ENCODE measurements at places on chromosomes 7 and 10.
A peak's percentile ranks its signal among the peaks of the same experiment; 100 is the strongest.

GRCh38 chr7:84294847-84295455 is 100.4 kb upstream of the SEMA3A start:
- no peak for DNase-seq

GRCh38 chr10:110005719-110006118 is 2.1 kb upstream of the ADD3 start:
- no peak for DNase-seq

DNA sequence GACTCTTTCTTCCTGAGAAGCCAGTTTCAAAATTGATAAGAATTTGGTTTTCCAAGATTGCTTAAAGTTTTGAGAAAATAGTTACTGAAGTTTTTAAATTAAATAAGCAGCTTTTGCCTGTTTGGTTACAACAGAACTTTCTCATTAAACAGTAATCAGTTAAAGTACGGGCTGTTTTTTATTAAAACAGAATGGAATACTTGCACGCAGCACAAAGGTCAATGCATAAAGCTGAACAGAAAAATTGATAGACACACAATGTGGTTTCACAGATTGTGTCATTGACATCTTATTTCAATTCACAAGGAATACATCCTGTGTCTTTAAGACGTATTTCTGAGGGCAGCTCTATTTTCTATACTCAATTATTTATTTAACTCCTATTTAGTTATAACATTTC is 192.2 kb downstream of the PRKG1 start:
- no peak for DNase-seq

- DNase-seq, result no peak
Observed at GRCh38 chr10:26810435-26811026, 50.2 kb downstream of the ABI1 start.

- no peak for DNase-seq
Observed at GRCh38 chr7:131574741-131575140, 18.3 kb upstream of the PODXL start.

DNA sequence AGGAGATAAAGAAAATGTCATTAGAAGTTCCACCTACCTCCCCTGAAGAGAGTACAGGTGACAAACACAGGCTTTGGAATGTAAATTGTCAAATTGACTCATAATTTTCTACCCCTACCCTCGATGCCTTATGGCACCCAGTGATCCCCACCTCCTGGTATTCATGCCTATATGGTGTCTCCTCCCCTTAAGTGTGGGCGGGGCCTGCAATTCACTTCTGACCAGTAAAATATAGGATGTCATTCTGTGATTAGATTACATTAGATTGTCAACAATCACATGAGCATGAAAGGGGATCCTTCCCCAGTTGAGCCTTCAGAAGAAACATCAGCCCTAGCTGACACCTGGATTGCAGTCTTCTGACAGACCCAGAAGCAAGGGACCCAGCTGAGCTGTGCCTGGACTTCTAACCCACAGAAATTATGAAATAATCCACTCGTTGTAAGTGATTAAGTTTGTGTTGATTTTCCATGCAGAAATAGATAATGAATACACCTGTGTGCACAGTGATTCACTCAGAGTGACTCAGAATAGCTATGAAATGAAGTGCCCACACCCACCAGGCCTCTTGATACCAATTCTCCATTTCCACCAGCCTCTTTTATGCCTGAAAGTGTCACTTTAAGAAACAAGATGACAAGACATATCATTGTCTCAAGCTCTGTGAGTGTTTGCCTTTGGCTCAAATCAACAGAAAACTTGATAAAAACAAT is 8.5 kb upstream of the SLC39A12 start:
- DNase-seq, result no peak

GRCh38 chr7:146004805-146005204 is 111.8 kb upstream of the CNTNAP2 start:
- no peak for DNase-seq

DNA sequence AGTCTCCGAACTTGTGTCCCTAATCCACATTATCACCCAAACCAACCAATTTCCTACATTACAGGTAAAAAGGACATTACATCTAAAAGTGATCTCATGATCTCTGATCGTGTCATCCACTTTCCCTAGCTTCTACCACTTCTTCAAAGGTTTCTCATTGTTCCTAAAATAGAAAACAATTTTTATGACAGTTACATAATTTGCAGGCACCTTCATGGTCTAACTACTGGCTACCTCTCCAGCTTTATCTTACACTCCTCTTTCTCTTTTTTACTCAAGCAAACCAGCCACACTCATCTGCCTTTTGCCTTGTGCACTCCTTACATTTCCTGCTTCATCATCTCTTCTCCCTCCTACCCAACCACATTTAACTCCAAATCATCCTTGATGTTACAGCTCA is 886.7 kb upstream of the SORCS1 start:
- no peak for DNase-seq

GRCh38 chr10:12606461-12606860 is 257.1 kb downstream of the CAMK1D start:
- no peak for DNase-seq

- DNase-seq, result no peak
Observed at GRCh38 chr10:78550090-78550489, 516.4 kb downstream of the RPS24 start.

DNA sequence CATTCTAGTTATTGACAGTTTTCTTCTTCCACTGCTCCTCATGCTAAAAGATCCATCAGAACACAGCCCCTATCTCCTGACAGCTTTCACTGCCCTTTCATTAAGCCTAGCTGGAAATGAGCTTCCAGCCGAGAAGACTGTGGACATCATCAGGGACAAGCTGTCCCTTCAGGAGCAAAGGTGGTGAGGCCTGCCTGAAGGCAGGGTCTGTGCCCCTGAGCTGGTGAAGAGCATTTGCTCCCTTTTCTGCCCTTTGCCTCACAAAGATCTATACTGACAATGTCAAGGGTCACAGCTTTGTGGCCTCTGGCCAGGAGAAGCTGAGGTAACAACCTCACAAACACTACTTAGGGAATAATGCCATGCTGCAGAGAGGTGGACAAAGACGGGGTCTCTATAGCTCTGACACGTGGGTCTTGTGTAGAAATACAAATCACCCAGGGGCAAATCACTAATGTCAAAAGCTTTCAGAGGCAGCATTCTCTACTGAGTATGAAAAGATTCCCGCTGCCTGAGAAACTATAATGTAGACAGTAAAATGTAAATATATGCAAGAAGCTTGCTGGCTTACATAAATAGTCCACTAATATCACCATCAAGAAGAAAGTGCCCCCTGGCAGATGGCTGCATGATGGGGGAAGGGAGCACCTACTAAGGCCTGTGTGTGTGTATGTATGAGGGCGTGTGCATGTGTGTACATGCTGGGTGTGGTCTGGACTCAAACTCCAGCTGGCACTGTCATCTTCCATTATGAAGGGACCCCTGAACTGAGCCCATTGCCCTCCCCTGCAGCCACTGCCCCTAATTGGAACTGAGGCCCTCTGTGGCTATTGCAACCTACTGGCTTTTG is 55.8 kb downstream of the HBP1 start:
- no peak for DNase-seq

- no peak for DNase-seq
Observed at GRCh38 chr10:113148901-113149300, 198.9 kb downstream of the TCF7L2 start.

GRCh38 chr10:62805231-62806099 is 945 bp downstream of the ADO start:
- DNase-seq, result peak; percentile 64

DNA sequence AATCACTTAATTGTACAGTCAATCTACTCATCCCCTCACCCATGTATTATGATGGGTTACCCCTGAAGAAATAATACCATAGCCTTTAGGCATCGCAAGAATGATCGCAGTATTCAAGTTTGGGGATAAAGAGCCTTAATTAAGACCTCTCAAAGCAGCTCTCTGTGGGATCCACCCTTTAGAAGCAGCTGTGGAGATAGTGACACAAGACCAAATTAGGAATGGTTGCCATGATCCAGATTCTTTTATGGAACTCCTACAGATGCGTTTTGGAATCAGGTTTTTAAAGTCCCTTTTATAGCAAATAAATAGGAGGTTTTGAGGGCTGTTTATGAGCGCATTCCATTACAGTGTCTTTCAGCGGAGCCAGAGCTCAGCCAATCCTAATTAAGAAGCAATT is 12.2 kb downstream of the TES start:
- no peak for DNase-seq

GRCh38 chr7:105622106-105622731 is 40.9 kb upstream of the EFCAB10 start:
- no peak for DNase-seq

GRCh38 chr10:30683496-30683895 is 53.9 kb upstream of the LYZL2 start:
- no peak for DNase-seq

- no peak for DNase-seq
Observed at GRCh38 chr7:25731846-25732245, 420.2 kb upstream of the NFE2L3 start.

- no peak for DNase-seq
Observed at GRCh38 chr7:139743967-139744767, 33.6 kb downstream of the HIPK2 start.

DNA sequence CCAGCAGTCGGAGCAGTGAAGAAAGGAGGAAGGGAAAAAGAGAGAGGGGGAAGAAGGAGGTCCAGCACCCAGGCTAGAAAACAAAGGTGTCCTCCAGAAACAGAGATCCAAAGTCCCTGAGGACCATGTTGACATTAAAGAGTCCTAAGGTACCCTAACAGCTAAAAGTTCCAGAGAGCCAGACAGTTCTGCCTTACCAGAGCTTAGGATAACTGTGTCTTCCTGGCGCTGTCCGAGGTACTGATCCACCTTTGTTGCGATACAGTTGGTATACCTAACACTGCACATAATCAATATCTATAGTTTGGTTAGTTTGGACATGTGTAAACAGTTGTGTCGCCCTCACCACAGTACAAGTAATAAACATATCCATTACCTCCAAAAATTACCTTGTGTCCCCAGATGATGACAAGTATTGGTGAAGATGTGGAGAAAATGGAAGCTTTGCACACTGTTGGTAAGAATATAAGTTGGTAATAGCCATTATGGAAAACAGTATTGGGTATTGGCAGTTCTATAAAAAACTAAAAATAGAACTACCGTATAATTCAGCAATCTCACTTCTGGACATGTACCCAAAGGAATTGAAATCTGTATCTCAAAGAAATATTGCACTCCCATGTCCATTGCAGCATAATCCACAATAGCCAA is 59.8 kb downstream of the GRID1 start:
- peak; percentile 39 for DNase-seq

- DNase-seq, result no peak
Observed at GRCh38 chr7:114107522-114107921, 188.7 kb upstream of the PPP1R3A start.

DNA sequence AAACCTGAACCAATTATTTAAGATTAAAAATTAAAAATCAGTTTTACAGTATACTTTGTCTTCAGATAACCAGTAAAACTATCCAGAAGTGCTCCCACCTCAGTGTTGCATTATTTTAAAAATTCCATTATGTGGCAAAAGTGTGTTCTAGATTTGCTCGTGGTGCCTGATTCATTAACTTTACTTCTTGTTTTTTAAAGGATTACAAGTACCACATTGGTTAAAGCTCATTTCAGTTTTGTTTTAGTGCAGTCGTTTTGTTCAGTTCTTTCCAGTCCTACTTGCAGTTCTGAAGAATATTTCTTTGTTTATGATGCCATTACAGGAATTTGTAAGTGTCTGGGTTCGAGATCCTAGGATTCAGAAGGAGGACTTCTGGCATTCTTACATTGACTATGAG is 69.0 kb downstream of the SNX10 start:
- no peak for DNase-seq

DNA sequence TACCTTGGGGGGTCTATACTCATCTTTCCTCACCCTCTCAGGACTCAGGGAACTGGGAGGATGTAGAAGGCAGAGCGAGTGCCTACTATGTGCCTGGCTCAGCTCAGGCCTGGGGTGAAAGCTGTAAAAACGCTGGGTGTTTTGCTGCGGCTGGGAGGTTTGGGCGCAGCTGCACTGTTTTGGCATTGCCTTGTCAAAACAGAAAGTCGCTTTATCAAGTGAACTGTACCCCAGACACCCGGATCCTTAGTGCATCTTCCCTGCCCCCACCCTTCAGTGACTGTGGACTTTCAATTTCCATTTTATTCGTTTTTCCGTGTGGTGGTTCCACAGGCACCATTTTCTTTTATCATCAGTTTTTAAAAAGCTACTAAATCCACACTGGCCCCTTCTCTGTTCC is 86.7 kb upstream of the ZNF716 start:
- DNase-seq, result no peak

GRCh38 chr10:116138897-116139296 is 134.1 kb downstream of the GFRA1 start:
- DNase-seq, result no peak

DNA sequence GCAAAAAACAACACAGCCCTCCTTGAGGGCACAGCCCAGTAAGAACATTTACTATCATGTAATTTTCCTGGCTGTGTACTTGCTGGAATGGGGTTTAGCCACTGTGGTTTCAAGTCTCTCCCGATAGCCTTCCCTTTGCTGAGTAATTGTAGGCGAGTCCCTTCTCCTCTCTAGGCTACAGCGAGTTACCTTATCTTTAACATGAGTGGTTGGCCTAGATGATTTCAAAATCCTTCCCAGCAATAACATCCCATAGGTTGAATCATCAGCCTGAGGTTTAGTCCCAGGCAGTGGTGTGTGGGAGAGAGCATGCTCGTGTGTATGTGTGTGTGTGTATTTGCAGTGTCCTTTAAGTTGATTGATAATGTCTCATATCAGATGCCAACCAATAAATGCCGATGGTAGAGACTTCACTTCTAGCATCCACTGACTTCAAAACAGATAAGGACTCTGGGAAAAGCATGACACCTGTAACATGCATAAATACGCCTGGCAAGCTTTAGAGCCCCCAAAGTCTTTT is 142.9 kb upstream of the ZMIZ1 start:
- DNase-seq, result peak; percentile 41

DNA sequence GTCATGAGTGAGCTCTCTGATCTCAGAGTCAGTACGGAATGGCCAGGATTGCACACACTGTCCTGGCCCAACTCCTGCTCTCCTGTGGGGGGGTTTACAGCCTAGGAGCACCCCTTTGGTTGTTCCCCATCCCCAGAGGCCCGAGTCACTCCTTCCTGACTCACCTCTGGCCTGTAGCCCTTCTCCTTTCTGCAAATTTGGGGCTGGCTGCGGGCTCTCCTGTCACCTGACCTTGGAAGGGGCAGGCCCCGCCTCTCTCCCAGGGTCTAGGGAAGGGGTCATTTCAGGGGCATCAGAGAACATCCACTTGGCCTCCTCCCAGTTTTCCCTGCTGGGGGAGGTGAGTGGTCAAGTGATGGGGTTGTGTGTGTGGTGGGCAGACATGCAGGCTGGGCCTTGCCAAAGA is 1.7 kb downstream of the NYAP1 start:
- no peak for DNase-seq

DNA sequence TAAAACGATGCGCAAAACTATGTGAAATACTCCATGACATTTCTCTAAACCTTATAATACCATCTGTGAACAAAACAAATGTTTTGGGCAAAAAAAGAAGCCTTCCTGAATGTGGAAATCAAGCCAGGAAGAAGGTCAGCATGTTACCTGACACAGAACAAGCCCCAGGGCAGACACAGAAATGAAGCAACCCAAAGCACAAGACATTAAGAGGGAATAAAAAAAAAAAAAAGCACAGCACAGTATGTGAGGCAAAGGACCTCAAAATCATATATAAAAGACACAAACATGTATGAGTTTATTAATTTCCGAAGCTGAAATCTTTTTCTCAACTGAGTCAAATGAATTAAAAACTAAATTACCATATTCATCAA is 161.8 kb downstream of the SKIDA1 start:
- DNase-seq, result peak; percentile 4

Measured in ACHN (cell line).